Stimulated activated CD8-positive, alpha-beta memory T cell treated with anti-CD3 and anti-CD28 coated beads, Interleukin-7, amount 100 ng/mL, for 48 hours (primary cell): ENCODE measurements at places on chromosomes 16 and 17.
A peak's percentile ranks its signal among the peaks of the same experiment; 100 is the strongest.

DNA sequence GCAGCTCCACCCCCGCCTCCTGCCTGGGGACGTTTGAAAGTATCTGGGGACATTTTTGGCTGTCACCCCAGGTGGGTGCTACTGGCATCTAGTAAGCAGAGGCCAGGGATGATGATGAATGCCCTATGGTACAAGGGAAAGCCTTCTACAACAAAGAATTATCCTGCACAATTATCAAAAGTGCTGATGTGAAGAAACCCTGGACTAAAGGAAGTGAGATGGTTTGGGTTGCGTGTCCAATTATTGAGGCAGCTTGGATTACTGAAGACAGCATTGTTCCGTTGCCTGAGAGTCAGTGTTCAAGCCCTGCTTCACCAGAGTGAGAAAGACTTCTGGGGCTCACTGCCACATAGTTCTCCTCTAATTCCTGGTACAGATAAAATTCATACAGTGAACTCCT is 343.4 kb downstream of the CA10 start:
- DNase-seq = no peak

DNA sequence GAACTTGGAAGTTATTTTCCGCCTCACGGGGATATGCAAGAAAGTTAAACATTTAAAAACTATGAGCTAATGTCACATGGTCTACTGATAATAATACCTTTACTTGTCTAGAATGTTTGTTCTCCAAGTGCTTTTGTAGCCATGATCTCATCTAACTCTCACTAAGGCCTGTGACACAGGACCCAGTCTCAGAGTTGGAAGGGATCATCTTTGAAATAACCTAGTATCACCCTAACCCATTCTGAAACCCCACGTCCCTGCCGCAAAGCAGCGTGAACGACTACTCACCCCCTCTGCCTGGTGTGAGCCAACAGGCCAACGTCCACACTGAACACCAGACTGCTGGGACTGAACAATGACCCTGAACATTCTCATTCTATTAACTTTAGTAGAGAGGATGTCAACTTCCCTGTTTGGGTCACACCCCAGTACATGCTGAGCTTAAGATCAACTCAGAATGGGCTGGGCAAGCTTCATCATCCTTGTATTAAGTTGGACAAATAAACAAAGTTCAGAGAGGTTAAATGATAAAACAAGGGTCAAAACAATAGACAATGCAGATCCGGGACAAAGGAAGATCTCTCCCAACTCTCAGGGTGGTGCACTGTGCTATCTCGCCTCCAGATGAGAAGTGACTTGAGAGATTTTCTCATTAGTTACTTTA is 54.8 kb upstream of the BCAR1 start:
- DNase-seq = no peak

- DNase-seq = no peak
Measured at GRCh38 chr17:6596081-6596480, 39.7 kb upstream of the PITPNM3 start.

DNA sequence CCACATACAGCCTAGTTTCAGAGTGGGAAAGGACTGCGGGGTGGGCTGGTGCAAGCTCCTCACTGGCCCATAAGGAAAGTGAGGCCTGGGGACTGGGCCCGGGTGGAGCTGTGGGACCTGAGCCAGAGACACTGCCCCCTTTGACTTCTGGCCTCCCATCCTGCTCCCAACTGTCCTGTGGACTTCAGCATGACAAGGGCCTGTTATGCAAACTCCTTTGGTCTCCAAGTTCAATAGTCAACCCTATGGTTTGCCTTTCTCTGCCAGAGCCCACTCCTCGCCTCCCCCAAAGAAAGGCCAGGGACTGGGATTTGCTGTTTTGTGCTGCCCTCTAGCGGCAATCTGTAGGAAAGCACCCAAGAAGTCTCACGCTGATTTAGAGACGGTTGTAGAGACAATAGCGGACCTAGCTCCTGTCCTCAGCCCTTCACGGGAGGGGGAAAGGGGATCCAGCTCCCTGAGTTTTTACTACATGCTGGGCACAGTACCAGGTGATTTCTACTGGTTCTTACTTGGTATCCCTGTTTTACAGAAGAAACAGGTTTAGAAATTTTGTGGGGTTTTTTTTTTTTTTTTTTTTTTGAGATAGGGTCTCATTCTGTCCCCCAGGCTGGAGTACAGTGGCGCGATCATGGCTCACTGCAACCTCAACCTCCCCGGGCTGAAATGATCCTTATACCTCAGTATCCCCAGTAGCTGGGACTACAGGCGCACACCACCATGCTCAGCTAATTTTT is 1.2 kb upstream of the TLCD3B start:
- peak; percentile 33 for DNase-seq

- peak; percentile 80 for DNase-seq
Measured at GRCh38 chr17:77444984-77445759, 304.4 kb downstream of the SEC14L1 start.
